GM12878 (cell line): ENCODE measurements at places on chromosomes 11 and 22. TPM values are rescaled to one million over a fixed set of nuclear protein-coding genes. Genes with fewer than 3 reads are reported as not detected.

GRCh38 chr11:116541460-116541859, 231.3 kb downstream of the BUD13 start:
- no peak for DNase-seq

DNA sequence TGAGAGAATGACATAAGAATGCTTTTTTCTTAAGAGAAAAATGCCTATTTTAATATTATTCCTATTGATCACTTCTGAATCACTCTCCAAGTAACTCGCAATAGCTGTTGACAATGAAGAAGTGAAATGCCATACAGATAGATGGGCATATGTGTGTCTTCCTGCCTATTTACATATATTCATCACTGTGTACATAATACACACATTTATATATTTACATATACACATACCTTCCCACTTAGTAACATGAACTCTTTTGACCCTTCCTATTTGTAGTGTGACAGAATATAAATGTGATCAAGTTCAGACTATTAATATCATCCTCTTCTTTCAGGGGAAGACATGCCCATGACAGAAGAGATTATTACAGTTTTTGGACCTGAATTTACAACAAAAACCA, 756.7 kb downstream of the DLG2 start:
- DNase-seq = no peak

DNA sequence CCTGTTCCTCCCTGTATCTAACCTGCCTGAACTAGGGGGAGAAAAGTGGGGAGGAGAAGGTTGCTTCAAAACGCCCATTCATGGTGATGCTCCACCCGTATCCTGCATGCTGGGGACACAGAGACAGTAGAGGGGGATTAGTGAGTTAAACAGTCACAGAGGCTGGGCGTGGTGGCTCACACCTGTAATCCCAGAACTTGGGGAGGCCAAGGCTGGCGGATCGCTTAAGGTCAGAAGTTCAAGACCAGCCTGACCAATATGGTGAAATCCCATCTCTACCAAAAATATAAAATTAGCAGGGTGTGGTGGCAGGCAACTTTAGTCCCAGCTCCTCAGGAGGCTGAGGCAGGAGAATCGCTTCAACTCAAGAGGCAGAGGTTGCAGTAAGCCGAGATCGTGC, 1.8 kb upstream of the DENND5A start:
- DNase-seq = no peak

DNA sequence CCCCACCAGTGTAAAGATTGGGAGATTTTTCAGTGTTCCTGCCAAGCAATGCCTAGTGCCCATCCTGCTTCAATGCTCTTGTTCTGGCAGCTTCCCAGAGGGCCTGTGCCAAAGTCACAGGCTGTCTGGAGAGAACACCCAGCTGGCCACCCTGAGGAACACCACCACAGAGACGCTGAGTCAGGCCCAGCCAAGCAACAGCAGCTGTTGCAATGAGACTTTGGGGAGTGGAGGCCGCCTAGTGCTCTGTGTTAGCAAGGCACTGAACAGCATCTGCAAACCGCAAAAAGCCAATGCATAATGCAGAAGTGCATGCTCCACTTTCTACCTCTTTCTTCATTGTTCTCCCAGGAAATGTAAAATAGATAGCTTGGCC, 168.1 kb downstream of the NXPE2 start:
- DNase-seq = no peak

DNA sequence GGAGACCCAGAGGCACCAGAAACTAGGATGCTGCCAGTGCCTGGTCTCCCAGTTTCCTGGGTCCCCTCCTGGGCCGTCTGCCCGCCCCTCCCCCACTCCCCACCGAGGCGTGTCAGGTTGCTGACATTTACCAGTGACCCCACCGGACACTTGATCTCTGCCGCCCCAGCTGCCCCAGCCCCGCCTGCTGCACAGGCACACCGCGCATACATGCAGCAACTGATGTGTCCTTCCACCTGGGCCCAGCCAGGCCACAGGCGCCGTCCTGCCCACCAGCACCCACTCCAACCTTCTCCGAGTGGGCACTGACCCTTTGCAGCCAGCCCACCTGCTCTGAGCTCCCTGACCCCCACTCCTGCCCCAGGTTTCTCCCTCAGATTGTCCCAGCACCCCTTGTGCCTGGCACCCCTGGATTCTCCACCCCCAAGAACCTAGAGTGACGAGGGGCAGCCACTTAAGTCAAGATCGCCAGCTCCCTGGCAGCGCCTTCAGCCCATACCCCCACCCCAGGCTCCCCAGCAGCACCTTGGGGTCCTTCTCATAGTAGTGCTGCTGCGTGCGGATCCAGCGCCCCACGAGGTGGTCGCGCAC, 548 bp downstream of the PYGM start:
- no peak for DNase-seq

DNA sequence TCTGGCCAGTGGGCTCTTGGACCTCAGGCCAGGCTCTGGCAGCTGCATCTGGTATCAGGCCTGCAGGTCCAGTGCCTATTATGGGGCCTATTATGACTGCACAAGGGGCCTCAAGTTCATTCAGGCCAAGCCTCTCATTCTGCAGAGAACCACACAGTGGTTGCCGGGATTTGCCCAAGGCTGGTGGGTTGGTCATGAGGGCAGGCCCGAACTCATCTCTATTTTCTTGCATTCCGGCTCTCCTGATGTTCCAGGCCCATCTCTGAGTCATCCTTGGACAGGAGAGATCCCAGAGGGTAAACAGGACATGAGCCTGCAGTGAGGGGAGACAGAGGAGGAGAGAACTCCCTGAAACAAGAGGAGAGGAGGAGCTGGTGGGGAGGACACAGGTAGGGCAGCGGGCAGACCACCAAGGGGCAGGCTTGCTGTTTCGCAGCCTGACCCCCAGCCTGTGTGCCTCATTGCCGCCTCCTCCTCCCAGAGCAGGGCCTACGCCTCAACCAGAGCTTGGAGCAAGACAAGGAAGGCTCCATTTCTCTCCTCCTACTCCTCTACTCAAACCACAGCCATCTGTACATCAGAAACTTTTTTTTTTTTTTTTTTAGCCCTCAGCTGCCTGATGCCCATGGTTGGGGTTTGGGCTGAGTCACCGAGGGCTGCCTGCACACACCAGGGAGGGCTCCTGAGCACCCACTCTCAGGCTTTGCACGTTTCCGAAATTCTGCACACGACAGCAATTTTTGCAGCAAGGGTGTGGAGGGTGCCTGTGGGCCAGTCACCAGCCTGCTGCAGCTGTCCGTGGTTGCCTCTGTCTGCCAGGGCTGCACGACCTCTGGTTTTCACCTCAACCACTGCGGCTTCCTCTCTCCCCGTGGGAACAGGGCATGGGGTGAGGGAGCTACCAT, 12.7 kb upstream of the TREH start:
- DNase-seq = peak; percentile 76

GRCh38 chr22:16866167-16866566, 41.0 kb upstream of the XKR3 start:
- no peak for DNase-seq

DNA sequence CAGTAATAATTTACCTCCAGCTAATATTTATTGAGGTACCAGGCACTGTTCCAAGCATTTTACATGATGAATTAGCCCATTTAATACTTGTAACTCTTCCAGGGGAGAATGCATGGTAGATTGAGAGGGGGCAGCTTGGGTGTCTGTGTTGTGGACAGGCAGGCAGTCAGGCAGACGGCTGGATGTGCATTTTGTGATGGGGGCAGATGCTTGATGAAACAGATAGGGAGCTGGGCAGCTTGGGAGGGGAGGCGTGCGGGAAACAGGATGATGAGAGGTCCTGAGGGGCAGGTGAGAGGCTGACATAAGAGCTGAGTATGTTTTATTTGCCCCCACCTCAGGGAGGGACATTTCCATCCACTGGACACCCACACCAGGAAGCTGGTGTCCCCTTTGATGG, 33.1 kb upstream of the SHISAL1 start:
- DNase-seq = no peak

The NRIP3 gene
- 0.28 TPM in 1 of 2 replicates, not detected in the other for polyA plus RNA-seq
